NCI-H1436 treated with DMSO at 0.1 percent for 48 hours (cell line): ENCODE measurements at places on chromosomes 11 and 22.

DNA sequence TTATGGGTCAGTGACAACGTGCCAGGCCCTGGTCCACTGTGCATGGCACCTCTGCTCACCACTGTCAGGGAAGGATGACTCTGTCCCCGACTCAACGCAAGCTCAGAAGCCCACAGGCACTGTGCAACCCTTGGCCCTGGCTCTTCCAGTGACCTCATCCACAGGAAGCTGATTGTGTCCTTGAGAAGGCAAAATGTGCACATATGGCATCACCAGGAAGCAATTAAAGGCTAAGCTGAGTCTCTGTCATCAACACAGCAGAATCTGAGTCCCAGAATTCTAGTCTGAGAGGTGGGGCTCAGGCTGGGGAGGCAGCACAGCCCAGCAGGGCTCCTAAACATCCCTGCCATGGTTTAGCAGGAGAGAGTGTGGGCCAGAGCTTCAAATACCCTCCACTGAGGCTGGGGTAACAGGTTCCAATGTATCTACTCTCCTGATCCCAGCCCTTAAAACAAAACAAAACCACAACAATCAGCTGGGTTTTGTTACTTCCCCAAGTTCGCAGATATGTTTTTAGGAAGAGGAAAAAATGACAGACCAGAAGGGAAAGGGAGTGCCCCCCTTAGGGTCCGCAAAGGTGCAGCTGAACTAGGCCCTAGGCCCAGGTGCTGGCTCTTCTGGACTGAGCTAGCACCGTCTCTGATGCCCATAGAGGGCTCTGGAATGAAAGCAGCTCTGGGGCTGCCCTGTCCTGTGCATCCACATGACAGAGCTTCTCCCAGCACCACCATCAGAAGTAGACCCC is 33.5 kb upstream of the GNAZ start:
- DNase-seq: no peak

GRCh38 chr11:112425121-112425520 is 164.5 kb upstream of the PLET1 start:
- no peak for DNase-seq

DNA sequence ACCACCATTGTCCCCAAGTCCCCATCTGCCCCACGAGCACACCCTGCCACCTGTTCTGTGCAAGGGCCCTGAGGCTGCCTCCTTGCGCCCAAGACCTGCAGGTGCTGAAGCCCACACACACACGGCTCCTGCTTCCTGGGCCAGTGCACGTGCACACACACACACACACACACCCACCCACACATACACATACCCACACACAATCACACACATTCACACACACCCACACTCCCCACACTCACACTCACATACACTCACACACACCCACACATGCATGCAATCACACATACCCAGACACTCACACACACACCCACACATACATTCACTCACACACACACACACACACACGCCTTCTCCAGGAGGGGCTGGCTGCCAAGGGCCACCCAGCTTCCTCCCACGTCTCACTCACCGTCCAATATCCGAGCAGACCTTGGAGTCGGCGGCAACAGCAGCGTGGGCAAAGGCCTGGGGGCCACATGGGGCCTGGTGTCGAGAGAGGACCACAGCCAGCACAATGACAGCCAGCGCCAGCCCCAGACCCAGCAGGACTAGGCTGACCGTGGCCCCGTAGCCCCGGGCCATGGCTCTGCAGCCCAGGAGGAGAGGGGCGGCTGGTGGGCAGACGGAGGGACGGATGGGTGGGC is 616 bp downstream of the GGT5 start:
- DNase-seq: no peak

DNA sequence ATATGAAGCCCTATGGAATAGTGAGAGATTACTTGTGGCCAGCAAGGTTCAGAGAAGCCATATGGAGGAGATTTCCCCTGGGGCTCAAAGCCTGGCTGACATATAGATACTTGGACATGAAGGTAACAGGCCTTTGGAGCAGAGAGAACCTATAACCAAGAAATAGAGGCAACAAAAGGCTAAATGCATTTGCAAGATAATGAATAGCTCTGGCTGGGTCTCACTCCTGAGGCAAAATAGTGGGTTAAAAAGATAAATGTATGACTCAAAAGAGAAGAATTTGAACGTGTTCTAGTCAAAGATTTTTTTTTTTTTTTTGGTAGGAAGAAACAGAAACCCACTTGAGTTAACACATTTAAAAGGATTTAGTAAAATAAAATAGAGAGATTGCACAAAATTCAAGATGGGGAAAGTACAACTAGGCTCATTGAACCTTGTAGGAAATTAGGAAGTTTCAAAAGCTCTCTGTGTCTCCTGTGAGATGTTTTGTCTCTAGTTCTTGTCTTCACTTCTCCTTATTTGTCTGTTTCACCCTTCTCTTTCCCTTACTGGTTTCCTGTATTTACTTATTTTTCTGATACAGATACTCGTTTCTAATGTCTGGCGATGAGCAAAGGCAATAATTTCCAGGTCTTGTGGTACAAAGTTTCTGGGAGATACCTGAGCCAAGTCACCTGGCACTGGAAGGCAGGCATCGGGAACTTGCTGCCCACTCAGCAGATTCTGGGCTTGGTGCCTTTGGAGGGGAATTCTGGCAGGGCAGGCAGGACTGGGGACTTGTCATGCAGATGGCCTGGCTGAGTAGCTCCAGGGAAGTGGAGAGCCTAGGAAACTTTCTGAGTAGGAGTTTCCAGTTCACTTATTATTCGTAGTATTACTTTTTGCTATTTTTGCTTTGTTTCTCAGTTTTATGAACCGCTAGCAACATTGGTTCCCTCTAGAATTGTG is 49.2 kb upstream of the SESN3 start:
- DNase-seq: no peak
